ENCODE measurements at places on chromosomes 1 and 21.

GRCh38 chr1:147760481-147761260, at the start of gene GJA5:
Gene GJA5 (minus strand): TSS chr1:147760602. CDS start chr1:147759238, 1,364 bp downstream.
- no peak for DNase-seq

GRCh38 chr1:222798116-222798515, 16.7 kb upstream of the DISP1 start:
- no peak for DNase-seq

- DNase-seq, result no peak
These were observed 73.5 kb downstream of the SGIP1 start for GRCh38 chr1:66607458-66607857.

DNA sequence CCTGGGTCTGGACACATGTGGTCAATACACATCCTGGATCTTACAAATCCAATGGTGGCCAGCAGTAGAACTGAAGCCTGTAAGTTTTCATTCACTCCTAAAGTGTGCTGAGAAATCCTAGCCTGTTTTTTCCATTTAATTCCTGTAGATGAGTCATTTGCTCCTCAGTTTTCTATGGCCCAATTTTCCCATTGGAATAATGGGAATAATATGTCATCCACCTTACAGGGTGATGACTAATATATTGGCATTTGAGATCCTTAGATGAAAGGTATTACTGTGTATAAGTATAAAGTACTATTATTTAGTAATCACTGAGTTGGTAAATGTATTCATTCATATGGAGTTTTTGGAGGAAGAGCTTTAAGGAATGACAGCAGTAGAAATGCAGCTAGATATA, 89.7 kb upstream of the ADAR start:
- DNase-seq, result no peak

DNA sequence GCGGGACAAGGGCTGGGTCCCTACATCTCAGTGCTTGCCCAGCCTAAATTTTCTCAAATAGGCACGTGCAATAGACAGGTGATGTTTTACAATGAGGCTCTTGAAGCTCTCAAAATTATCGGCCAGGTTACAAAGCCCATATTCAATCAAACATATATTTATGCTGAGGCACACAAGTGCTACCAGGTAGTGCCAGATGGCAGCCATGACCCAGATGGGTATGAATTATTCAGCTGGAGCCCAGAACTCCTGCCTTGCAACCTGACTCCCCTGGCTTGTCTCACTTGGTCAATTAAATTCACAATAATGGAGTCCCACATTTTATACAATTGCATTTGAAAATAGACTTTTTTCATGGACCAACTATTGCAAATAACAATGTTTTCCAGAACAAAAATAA, 12.3 kb upstream of the ADAM30 start:
- DNase-seq, result no peak

DNA sequence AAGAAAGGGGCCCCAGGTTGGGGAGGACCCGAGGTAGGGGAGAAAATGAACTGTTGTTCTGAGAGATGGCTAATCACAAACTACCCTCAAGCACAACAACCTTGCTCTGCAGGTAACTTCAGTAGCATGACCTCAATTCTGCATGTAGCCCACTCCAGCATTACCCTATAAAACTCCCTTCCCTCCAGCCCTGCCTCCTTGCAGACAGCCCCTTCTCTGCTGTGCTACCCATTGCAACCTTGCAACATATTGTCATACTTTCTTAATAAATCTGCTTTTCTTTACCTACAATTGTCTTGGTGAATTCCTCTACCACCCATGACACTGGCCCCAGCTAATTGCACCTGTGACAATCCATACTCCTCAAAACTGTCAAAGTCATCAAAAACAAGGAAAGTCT, 428.9 kb downstream of the MATN1 start:
- no peak for DNase-seq

GRCh38 chr1:908661-909060, 15.1 kb upstream of the SAMD11 start:
- no peak for DNase-seq

DNA sequence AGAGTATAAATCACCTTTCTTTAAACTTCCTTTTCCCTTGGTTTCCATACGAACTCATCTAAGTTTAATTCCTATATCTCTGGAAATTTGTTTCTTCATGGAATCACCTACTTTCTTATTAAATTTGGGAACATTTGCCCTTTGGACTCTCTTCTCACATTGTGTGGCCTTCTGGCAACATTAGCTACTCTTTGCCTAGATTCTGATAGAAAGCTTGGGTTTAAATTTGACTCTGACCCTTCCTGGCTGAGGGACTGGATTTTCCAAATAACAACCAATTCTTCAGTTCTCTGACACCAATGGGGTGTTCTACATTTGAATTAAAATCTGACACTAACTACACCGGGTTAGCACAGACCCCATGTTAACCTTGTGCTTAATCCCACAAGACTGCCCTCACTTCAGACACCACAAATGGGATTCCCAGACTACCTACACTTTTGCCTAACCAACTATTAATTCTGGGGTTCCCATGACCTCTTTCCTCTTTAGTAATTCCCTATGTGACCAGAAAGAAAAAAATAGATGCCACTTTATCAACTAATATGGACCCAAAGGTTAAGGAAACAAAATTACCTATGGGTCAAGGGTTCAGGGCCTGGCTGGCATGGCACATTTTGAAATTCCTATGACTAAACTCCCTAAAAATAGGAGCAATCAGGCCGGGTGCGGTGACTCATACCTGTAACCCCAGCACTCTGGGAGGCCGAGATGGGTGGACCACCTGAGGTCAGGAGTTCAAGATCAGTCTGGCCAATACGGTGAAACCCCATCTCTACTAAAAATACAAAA, 9.7 kb upstream of the THEM4 start:
- no peak for DNase-seq

GRCh38 chr1:15933684-15934083, 42.2 kb downstream of the ZBTB17 start:
- DNase-seq, result no peak

DNA sequence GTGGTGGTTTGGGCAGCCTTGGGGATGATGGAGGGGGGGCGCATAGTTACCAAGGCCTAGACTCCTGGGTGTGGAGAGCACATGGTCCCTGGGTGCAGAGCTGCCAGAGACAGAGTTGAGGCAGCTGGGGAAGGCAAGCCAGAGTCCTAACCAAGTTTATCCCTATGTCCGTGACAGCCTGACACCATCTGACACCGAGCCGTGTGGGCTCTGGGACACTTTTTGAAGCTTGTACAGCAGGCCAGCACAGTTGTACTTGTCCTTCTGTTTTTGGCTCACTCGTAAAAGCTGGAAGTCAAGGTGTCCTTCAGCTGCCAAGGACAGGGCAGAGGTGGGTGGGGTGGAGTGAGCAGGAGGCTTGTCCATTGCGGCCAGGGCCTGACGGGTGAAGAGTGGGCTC, 28.5 kb downstream of the SLC26A9 start:
- no peak for DNase-seq

DNA sequence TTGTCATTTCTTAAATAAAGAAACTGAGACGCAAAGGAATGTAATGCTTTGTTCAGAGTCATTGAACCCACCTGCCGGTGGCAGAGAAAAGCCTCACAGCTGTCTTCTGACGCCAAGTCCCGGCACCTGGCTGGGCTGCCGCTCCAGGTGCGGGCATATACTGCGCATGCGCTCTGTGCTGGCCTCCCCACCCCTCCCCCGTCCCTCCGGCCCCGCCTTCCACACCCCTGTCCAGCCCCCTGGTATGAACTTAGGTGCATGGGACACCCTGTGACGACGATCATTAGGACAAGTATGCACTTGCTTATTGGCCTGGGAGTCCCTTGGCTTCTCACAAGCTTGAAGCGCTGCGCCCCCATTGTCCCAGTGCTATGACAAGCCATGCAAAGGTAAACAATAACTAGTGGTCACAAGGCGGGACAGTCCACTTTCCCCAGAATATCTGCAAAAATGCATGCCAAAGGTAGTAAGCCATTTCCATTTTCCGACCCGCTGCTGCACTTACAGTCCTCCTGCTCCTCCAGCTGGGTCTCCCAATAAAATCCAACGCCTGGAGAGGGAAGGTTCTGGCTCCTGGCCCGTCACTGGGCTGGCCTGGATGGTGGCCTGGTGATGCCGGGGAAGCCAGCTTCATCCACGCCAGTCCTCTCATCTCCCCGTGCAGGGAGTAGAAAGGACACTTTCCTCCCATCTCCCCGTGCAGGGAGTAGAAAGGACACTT, 100.4 kb downstream of the PSMG1 start:
- DNase-seq, result peak; percentile 18

DNA sequence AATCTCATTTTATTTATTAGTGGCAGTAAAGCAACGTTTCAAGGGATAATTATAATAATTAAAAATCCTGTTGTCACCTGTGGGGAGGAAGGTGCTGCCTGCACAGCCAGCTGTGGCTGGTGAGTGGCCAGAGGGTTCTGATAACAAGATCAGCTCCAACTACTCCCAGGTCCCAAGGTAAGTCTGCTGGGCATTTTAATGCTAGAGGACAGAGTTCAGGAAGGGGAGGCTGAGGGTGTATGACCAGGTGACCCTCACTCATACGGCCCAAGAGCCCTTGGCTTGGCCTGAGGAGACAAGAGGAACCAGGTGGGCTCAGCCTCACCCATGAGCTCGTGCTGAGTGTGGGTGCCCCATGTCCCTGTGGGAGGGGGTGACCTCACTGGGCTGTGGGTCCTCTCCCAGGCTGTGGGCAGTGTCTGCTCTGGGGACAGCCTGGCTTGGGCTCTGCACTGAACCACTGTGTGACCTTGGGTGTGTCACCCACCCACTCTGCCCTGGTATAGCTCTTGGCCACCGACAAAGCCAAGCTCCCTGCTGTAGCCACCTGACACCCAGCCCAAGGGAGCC, 223.8 kb downstream of the PTPRU start:
- DNase-seq, result no peak

GRCh38 chr1:172320733-172321132, 99.8 kb upstream of the C1orf105 start:
- DNase-seq, result no peak

GRCh38 chr1:6694121-6694713, 7.4 kb downstream of the DNAJC11 start:
- no peak for DNase-seq

DNA sequence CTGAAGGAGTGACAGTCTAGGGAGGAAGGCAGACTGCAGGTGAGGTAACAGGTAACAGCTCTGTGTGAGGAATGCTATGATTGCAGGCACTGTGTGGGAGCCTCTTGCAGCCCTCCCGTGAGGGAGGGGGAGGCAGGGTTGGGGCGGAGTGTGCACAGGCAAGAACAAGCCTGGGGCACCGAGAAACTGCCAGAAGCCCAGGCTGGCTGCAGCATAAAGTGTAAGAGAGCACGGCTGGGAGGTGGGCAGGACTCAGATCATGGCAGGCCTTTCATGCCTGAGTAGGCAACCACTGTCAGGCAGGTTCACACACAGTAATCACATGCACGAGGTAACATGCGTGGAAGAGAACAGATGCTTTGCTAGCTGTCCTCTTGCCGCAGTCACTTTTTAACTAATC, 11.3 kb upstream of the RHEX start:
- peak; percentile 75 for DNase-seq

GRCh38 chr21:17495680-17496079, 17.2 kb upstream of the CXADR start:
- no peak for DNase-seq

GRCh38 chr1:229270547-229271447, at the start of gene RAB4A:
Gene RAB4A (plus strand): TSS chr1:229271111. CDS start chr1:229271340, 229 bp downstream.
- peak; percentile 53 for DNase-seq

GRCh38 chr1:24827379-24828135, 82.3 kb downstream of the CLIC4 start:
- no peak for DNase-seq

DNA sequence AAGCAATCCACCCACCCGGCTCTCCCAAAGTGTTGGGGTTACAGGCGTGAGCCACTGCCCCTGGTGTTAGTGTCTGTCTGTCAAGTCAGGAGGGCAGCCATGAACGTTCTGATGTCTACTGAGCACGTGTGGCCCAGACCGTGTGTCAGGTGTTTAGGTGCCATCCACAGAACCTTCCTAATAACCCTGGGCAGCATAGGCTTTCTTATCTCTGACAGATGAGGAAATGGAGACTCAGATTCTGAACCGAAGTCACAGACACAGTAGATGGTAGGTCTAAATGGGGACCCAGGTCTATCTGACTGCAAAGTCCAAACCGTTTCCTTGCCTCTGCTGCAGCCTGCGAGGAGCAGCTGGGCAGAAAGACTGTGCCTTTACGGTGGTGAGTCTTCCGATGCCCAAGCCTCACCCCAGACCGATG, 622 bp upstream of the IL6R start:
- DNase-seq, result no peak

DNA sequence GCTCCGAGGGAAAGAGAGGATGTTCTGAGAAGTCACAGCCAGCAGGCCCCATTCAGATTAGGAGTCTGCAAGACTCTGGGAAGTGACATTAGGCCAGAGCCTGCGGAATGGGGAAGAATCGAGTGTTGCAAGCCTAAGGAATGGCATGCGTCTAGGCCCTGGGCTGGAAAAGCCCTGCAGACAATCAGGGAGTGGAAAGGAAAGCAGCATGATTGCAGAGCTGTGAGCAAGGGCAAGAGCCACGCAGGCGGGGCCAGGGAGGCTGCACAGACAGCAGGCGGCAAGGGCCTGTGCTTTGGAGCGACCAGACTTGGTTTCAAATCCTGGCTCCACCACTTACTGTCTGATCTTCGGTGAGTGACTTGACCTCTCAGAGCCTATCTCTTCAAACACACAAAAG, 118.2 kb downstream of the RRAGC start:
- DNase-seq, result no peak

GRCh38 chr1:3904006-3904842, 4.2 kb upstream of the C1orf174 start:
- no peak for DNase-seq

GRCh38 chr1:212982430-212983152, 32.2 kb downstream of the VASH2 start:
- no peak for DNase-seq

- DNase-seq, result no peak
These were observed 41.1 kb upstream of the TNFRSF1B start for GRCh38 chr1:12125422-12126355.

DNA sequence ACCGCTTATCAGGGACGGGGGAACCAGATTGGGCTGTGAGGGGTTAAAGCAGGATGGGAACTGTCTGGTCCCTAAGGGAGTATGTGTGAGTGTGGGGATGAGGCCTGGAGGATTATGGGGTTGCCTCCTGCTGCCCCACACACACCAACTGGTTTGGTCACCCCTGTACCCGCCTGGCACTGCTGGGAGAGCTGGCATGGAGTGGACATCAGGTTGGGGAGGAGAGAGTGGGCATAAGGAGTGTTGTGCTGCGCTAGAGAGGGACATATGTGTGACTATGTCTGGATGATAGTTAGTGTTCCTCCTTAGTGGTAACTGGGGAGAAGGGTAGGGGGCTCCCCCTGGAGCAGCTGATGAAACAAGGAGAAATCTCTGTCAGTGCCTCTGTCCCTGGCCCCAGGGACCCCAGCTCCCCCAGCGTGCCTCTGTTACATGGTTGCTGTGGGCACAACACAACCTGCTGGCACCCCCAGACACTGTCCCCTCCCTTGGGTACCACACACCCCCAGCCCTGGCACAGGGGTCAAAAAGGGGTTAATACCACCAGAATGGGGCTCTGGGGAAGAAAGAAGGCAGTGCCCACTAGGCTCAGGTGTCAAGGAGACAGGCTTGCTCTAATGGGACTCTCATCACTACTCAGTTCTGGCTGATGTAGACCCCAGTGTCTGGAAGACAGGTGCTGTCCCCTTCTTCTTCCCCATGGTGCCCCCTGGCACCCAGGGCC, 1.9 kb downstream of the ZBTB7B start:
- no peak for DNase-seq
